ENCODE measurements at places on chromosomes 1 and 21.

DNA sequence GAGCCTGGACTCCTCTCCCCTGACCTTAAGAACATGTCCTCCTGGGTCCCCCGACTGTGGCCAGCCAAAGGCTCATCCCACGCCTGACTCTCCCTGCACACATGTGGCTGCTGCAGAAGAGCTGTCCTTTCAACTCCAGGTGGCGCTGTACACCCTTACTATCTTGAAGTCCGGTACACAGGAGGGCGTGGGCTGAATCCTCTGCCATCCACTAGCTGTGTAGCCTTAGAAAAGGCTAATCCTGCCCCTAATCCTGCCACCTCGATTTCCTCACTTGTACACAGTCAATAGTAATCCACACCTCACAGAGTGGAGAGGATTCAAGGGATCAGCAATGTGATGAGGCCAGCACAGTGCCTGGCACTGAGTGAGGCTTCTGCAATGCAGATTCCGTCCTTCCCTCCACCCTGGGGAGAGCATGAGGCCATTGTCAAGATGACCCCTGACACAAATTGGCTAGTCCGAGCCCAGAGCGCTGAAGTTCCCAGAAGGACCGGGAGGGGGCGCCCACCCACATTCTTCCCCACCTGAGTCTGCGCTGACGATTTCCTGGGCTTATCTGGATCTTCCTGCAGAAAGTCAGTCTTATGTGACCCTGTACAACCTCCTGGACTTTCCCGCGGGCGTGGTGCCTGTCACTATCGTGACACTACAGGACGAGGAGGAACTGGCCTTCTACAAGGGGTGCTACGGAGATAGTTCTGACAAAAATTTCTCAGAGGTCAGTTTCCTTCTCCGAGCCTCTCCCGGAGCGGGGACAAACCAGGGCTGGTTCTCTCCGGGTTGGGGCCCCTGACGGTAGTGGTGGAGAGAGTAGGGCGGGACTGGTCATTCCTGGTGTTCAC, 47.1 kb upstream of the DMBX1 start:
- DNase-seq: peak; percentile 21

DNA sequence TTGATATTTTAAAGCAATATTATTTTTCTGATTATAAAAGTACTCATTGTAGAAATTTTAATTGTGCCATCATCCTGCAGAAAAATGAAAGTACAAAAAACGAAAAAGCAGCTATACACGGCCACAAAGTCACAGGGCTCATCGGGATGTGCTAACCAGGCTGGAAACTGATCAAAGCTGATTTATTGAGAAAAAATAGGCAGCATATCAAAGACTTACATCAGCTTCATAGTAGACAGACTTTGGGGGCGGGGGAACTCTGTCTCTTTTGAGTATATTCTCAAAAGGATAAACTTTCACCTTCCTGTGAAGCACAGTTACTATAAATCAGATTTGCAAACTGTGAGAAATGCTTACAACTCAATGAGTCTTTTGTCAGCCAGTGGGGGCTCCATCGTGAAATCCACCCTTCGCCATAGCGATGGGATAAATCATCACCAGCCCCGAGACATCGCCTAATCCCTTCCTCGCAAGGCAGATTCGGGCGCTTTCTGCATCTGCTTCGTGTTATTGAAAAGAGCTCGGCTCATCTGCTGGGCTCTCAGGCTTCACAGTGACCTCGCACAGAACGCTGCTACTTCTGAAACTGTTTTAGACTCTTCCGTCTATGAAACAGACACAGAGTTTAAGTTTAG, 69.2 kb upstream of the ERG start:
- no peak for DNase-seq

- no peak for DNase-seq
Observed at GRCh38 chr1:247357781-247358211, 26.1 kb upstream of the ZNF496 start.

DNA sequence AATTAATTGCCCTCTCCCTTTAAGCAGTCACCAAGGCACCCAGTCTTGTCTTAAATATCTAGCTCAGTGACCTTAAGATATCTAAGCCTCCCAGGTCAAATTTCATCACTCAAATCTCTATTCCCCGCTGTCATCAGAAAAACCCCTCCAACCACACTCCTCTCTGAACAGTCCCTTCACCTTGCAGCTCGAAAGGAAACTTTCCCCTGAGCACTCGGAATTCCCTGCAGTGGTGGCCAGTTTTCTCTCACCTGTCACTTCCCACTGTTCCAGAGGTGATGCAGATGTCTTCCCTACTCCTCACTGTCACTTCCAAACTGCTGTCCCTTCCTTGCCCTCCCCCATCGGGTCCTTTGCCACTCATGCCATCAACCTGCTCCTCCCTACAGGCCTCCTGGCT, 15.3 kb upstream of the SSX2IP start:
- no peak for DNase-seq

DNA sequence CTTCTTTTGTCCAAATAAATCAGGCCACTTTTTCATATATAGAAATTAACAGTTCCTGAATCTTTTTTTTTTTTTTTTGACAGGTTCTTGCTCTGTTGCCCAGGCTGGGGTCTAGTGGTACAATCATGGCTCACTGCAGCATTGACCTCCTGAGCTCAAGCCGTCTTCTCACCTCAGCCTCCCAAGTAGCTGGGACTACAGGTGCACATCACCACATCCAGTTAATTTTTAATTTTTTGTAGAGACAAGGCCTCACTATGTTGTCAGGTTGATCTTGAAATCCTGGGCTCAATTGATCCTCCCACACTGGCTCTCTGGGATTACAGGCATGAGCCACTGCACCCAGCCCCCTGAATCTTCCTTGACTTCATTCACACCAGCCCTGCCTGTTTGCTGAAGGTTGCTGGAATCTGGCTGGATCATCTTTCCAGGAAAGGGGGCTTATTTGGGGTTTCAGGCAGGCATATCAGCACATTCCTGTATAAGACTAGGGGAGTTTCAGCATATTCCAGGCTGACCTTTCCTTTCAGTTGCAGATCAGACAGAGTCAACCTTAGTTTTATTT, 78.2 kb upstream of the ARHGAP29 start:
- DNase-seq: no peak

- no peak for DNase-seq
Observed at GRCh38 chr1:60813071-60813470, 269.3 kb upstream of the NFIA start.

- DNase-seq: no peak
Observed at GRCh38 chr1:49435291-49435690, 588.5 kb downstream of the AGBL4 start.

GRCh38 chr1:68142461-68142860, 89.9 kb downstream of the WLS start:
- no peak for DNase-seq

DNA sequence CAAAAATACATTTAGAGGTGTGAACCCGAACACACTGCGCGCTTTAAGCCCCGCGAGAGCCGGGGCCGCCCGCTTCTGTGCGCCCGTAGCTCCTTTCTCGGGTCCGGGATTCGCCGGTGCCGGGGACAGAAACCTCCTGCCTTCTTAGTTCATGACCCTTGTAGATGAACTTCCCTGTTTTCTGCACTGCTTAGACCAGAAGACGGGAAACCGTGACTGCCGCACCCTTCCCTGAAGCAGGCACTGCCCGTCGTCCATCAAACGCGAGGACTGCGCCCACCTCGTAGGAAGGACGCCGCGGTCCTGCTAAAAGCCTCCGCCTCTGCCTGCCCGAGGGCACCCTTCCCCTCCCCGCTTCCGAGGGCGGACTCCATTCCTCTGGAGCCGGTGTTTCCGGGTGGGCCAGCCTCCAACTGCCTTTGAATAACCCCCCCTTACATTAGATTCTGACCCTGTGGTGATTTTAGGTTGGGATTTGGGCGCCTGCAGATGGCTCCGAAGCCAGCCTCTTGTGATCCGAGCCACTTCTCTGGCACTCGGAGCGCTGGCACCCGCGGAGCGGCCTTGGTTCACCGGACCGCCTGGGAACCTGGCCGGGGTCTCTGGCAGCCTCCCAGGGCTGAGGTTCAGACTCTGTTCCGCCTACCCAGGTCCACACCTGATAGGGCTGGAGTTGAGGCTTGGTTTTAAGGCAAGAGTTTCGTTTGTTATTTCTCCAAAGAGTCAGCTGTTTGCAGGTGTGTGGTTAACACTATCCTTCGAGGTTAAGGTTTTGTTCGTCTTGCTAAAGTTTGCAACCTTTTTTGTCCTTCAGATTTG, 1.2 kb upstream of the PTTG1IP start:
- peak; percentile 23 for DNase-seq

DNA sequence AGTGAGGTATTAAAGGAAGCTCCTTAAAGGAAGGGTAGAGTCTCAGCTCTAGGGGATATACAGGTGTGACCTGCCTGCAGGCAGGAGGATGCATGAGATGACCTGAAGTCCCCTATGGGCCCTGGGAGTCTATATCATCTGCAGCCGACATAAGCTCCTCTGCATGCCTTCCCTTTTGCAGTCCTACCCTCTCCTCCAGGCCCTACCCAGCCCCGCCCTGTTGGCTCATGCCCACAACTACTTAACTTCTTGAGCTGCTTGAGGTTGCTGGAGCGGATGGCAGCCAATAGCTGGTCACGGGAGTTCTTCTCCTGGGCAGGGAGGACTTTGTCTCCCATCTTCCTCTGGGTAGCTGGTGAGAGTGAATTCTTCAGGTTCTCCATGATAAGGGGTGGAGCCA, 10.3 kb downstream of the SHISA4 start:
- DNase-seq: no peak

DNA sequence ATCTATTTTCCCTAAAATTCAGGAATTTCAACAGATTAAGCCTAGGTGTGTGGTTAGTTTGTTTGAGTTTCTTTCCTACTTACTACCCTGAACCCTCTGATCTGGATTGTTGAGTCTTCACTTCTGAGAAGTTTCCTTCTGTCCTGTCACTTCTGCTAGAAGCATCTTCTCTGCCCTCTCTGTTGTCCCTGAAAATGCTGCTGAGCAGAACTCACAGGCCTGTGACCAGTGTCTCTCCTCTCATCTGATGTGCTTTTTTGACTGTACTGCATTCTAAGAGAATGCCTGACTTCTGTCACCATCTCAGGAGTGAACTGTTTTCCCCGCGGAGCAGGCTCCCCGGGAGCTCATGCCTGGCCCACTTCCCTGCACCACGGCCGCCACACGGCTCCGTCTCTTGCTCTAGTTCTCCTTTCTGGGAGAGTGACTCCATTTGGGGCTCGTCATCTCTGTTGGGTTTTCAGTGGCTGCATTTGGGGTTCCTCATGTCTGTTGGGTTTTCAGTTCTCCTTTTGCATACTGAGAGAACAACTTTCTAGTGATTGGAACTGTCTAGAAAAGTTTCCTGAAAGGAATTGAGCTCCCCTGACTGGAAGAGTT, 77.9 kb downstream of the POFUT2 start:
- DNase-seq: no peak

GRCh38 chr21:35259457-35259856, 210.4 kb upstream of the RUNX1 start:
- DNase-seq: no peak

DNA sequence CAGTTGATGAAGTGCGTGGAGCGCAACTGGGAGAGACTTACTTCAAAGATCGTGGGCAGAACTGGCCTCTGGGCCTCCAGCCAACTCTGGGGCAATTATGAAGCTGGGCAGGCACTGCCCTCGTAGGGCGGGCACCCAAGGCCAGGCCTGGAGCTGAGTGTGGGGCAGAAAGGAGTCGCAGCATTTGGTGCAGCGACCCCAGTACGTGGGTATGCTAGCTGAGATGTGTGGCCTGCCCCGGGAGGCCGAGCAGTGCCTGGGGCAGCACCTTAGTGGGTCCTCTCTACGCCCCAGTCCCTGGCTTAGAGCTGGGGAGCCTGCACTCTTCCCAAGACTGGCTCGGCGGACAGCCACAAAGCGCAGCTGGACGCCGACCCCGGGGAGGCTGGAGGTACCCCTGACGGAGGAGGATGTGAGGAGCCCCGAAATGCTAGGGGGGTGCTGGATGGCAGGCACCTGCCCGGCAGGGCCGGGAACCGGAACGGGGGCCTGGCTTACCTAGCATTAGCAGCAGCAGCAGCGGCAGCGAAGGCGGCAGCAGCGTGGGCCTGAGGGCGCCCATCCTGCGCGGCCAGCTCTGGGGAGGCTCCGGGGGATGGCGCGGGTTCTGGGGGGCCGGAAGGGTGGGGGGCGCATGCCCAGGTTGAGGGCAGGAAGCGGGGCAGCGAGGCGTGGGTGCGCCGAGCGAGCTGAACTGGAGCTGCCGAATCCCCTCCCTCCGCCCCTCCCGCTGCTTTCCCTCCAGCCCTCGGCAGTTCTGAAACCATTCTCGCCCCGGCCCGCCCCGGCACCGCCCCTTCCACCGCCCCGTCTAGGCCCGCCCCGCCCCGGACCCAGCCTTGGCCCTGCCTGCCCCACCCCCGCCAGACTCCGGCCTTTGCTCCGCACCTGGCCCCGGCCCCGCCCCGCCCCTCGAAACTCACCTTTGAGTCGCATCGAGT, at the start of gene IGSF8:
IGSF8 (minus strand) TSS at position 709 of the 941 bp plus-strand sequence; CDS start at position 562, 147 bp downstream.
- DNase-seq: peak; percentile 73

GRCh38 chr1:153539395-153540093, 1.2 kb downstream of the S100A5 start:
- DNase-seq: no peak

GRCh38 chr1:78007677-78008341, 3.1 kb downstream of the DNAJB4 start:
- no peak for DNase-seq

DNA sequence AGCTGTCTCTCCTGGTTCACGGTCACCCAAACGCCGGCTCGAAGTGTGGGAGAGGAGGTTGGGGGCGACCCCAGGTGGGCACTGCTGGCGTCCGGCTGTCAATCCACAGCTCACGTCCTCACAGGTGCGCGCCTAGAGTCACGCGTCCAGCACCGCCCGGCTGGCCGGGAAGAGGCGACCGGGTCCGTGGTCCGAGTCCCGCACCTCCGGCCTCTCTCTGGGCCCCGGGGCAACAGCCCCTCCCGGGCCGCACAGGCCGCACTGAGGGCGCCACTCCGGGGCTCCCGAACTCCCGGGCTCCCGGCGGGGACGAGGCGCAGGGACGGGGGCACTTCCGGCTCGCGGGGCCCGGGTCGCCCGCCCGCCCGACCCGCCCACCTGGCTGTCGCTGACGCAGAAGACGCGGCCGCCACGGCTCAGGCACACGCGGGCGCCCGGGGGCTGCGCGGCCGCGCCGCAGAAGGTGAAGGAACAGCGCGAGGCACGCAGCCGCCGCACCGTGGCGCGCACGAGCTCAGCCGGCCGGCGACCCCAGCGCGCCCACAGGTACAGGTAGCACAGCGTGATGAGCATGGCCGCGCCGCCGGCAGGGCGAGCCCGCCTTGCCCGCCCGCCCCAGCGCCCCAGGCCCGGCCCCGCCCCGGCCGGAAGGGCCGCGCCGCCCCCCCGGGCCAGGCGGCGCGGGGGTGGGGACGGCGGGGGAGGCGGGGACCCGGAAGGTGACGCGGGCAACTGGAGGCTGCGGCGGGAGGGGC, at the start of gene HLCS:
HLCS (minus strand) TSS at position 604 of the 755 bp plus-strand sequence; CDS start at position 573, 31 bp downstream.
- no peak for DNase-seq

DNA sequence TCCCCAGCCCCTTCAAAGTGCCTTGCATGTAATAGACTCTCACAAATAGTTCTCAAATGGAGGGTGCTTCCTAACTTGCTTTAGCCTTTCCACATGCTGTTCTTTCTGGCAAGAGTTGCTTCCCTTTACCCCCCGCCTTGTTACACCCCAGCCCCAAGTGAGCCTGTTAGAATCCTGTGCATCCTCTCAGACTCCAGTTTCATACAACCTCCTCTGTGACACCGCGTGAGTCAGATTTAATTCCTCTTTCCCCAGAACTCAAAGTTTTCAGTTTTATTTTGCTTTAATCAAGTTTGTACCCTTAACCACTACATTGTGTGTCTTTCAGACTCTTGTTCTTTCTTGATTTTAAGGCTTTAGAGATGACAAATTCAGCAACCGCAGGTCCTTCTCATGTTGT, 234.5 kb upstream of the HOOK1 start:
- no peak for DNase-seq

- DNase-seq: no peak
Observed at GRCh38 chr1:26181586-26182382, 4.5 kb downstream of the CNKSR1 start.
